ENCODE measurements at places on chromosomes 12 and 14.

DNA sequence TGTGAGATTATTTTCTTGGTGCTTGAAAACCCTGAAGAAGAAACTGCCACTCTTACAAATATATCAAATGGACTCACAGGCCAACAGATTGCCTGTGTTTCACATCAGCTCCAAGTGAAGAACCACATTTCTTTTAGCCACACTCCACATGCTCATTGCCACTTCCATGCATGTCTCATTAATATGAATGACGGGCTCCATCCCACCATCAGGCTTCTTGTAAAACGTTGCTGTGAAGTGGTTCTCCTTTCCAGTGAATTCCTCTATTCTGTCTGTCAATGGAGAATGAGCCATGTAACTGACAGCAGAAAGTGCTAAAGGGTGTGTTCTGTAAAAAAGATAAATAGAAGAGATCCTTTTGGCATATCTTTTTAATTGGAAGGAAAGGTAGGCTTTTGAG, 188.2 kb upstream of the RMST start:
- no peak for DNase-seq

DNA sequence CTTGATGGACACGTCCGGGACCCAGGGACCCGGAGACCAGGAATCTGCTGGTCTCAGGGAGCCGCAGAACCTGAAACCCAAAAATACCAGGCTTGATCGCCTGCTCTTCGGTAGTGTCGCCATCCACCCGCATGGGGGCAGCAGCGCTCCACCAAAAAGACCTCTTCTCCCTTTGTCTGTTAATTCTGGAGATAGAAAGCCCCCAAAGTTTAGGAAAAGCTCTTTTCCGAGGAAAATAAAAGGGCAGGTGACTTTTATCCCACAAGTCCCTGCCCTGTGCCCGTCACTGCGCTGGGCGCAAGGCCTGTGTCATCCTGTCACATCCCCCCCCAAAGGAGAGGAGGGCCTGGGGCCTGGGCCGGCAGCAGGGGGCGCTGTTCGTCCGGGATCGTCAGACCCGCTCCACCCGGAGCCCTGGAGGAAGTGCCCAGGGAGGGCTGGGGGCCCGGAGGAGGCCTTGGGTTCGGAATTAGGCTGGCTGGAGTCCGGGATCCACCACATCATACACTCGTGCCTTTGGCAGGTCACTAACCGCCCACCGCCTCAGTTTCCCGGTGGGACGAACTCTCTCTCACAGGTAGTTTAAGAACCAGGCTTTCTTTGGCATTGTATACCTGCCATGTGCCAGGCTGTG, 31.9 kb downstream of the DAD1 start:
- DNase-seq = peak; percentile 53

- DNase-seq = no peak
These were observed 493.9 kb upstream of the TBX3 start for GRCh38 chr12:115177899-115178298.

DNA sequence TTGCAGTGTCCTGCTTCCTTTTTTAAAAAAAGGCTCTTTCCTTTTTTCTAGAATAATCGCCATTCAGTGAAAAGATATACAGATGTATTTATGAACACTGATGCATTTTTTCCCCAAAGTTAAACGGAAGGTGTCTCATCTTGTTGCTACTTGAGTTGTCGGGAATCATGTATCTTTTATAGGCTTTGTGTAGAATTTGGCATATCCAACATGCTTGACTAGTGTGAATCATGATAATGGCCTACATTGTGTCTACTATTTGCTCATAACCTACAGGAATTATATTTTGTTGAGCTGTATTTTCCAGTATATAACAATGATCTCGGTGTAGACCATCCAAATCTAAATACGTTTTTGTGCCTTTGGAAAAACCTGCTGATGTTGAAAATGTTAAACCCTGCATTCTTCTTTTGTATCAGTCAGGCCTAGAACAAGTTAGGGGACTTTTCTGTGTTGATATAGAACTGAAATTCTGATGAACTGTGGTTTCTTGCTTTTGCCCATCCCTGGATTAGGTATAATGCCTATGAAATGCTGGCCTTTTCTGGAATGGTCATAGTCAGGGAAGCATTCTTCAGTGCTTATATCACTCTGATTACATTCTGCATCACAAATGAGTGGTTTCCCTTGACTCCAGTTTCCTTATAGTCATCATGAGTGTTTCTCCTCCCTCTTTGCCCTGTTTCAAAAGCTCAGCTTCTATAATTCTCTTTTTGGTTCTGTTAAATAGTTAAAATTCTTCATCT, 10.8 kb downstream of the BMAL2 start:
- no peak for DNase-seq

- DNase-seq = no peak
These were observed 101.5 kb downstream of the GPR135 start for GRCh38 chr14:59363531-59364226.

GRCh38 chr12:123531091-123531490, 2.4 kb downstream of the RILPL1 start:
- no peak for DNase-seq

DNA sequence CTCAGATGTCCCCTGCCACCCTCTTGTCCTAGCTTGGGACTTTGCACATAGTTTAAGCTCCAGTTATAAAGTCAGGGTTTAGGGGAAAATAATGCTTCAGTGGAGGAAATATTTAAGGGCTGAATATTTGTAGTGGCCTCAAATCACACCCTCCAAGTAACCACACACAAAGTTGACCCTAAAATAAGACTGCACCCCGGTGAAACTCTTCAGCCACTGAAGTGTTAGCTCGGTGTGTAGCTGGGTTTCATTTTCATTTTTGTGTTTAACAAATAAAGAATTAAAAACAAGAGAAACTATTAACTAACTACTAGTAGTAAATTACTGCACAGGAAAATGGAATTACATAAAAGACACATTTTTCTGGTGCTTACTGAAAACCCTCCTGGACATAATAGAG, 14.8 kb upstream of the BCL11B start:
- no peak for DNase-seq

DNA sequence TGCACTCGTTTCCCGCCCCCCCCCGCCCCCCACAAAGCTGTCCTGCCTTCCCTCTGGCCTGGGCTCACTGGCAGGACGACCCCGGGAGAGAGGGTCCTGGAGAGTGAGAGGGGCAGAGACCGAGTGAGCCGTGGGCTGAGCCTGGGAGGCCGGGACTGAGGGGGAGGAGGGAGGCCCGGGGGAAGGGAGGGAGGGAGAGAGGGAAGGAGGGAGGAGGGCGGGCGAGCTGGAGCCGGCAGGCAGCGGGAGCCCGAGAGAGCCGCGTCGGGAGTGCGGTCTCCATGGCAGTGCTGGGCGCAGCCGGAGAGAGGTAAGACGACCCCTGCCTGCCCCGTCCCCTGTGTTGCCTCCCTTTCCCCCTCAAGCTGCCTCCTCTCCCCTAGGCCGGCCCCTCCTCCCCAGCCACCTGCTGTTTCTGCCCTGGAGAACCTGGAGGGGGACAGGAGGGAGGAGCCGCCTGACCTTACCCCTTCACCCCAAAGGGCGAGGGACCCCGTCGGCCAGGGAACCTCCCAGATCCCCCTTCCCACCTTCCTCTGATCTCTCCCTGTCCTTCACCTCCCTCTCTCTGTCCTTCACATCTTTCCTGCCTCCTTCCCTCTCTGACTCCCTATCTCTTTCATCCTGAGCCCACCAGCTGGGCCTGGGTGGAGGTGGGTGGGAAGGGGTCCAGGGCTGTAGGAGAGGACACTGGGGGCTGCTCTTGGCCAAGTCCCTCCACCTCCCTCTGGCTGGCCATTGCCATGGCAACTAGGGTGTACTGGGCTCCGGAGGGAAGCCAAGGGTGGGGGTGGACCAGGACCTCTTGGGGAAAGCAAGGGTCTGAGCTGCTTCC, at the start of gene GPR162:
Gene GPR162, plus strand, starts transcription at position 231 of the 835 bp plus-strand sequence. CDS start 2,078 bp downstream, outside the sequence.
- DNase-seq = no peak

DNA sequence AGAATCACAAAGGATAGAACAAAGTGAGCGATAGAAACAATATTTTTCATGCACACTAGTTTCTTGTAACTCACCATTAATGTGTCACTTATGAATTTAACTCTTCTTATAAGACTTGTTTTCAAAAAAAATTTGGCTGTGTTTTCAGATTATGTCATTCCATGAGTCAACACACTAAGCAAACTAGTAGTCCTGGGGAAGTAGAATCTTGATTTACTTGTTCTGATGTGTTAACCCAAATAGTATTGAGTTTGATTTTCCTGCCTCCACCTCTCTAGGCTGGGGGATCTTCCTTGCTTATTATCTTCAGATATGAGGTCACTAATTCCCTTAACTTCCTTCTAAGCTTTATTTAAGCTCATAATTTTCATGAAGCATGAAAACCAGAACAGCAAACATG, 151.0 kb upstream of the SEL1L start:
- DNase-seq = no peak

DNA sequence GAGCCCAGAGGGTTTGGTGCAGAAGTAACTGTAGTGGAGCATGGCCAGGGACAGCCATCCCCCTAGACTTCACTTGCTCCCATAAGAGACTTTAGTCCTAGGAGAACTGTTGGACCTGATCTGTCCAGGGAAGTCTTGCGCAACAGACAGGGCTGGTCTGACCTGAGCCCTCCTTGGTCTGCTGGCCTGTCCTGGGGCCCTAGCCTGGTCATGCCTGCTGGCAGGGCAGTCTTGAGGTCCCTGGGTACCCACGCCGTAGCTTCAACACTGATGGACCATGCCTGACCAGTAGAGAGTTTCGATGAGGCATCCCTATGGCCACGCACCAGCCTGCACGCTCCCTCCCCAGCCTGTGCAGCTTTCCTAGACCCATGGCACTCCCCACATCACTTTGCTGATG, 305.7 kb downstream of the GPHN start:
- DNase-seq = no peak

GRCh38 chr14:75018694-75019093, 16.0 kb downstream of the EIF2B2 start:
- DNase-seq = no peak

- no peak for DNase-seq
These were observed 355.0 kb downstream of the NAV3 start for GRCh38 chr12:78185651-78186050.

- DNase-seq = no peak
These were observed 45.5 kb upstream of the TMEM263 start for GRCh38 chr12:106910202-106910601.

GRCh38 chr14:75333606-75334548, 55.2 kb downstream of the FOS start:
- no peak for DNase-seq

DNA sequence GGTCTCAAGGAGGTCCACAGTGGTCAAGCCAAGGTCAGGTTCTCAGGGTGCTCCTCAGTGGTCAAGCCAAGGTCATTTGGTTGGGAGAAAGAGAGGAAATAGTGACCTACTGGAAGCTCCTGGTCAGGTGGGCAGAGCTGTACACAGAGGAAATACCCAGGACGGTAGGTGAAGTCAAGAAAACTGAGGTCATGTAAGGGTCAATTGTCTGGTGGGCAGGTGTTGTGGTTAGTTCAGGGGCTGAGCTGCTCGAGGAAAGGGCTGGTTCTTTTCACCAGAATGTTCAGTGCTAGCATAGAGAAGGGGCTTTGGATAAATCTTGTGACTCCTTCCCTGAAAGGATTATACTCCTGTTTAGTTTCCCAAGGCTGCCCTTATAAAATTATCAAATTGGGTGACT, 540.5 kb downstream of the VRK1 start:
- no peak for DNase-seq

DNA sequence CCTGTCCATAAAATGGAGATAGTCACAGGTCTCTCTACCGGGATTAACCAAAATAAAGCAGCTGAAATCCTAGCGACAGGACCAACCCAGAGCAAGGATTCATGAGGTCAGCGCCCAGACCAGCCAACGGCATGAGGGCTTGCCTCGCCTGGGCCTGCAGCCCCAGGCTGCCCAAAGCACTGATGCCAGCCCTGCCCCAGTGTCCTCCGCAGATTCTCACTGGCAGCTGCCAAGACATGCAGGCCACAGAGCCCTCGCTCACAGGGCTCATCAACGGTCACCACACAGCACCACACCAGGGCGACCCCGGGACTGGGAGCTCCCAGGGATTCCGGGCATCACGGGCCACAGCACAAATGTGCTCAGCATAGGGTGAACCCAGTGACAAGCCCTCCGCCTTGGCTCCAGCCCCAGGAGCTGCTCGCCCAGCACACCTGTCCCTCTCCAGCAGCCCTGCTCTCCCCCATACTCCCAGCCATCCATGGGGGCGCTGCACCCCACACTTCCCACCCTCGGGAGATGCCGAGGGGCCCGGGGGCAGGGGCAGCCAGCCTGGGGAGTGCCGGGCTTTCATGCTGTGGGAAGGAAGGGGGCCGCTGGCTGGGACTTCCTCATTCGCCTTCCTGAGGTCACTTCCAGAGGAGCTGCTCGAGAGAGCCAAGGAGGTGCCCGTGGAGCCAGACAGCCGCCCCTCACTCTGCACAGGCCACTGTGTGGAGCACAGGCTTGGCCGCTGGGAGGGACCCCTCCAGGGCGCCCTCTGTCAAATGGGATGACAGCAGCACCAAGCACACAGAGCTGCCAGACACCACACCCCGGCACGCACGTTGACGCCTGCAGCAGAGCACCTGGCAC, 14.1 kb downstream of the RAB35 start:
- DNase-seq = no peak

GRCh38 chr14:92259613-92260357, 63.2 kb upstream of the SLC24A4 start:
- no peak for DNase-seq

DNA sequence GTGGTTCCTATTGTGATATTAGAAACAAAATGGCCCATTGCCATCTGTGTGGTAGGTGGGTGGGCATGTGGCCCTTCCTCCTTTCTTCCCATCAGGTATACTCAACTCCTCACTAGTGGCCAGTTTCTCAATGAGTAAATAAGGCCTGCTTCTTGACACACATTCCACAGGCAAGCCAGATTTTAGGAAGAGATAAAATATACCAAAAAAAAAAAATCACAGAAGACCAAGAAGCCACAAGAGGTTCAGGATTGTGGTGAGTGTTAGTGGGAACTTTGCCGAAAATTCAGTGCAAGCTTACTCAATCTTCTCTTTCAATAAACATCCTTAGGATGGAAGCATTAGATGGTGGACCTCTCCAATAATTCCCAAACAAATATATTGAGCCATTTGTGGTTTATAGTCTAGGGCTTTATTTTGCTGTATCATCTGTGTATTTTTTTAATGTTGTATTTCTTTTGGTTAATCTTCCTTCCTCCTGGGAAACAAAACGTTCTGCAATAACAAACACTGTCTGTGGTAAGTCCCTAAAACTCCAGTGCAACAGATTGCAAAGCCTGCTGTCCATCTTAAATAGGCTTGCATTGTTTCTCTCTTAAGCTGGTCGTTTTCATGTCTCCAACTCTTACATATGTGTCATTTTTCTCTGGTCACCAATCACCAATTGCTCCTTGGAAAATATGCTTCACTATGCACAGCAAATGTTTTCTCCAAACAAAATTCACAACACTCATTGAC, 289.9 kb upstream of the KITLG start:
- DNase-seq = no peak

Measured in tibial nerve (tissue), 4 donors.